CD8-positive, alpha-beta memory T cell (primary cell): ENCODE measurements at places on chromosomes 6 and 20.

DNA sequence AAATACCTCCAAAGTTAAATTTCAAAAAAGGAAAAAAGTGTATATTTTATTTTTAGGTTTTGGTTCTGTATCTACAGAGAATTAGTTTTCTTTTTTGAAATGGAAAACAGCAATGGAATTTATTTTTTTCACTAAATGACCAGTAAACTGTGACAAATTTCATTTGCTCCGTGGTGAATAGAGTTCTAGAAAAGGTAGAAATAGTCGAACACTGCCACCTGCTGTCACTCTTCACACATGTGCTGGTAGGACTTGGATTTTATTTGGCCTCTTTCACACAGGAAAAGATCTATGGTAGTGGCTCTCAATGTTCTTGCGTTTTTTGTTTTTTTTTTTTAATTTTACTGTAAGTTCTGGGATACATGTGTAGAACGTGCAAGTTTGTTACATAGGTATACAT, 312.5 kb downstream of the EYA4 start:
- DNase-seq: no peak

GRCh38 chr20:37741055-37741454, 47.2 kb downstream of the CTNNBL1 start:
- DNase-seq: no peak

DNA sequence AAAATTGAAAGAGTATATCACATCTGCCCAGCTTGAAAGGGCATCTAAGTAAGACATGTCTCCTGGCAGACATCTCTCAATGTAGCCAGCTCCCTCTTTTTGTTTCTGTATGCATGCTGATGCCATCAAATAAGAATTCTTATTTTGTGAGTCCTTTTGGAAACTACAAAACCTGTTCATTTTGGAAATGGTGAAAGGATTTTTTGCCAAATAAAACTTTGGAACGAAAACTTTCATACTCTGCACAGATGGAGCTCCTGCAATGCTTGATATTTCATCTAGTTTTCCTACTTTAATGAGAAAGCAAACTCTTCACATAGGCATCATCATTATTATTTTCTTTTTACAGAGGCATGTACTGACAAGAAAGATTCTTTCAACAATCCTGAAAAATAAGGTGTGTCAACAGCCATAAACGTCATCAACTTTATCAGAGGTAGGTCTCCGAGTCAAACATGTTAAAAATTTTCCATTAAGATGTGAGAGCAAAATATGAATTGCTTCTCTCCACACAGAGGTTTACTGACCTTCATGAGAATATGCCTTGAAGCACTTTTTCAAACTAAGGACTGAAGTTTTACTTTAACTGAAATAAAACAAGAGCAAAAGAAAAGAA, 26.2 kb upstream of the CMTR1 start:
- DNase-seq: no peak

DNA sequence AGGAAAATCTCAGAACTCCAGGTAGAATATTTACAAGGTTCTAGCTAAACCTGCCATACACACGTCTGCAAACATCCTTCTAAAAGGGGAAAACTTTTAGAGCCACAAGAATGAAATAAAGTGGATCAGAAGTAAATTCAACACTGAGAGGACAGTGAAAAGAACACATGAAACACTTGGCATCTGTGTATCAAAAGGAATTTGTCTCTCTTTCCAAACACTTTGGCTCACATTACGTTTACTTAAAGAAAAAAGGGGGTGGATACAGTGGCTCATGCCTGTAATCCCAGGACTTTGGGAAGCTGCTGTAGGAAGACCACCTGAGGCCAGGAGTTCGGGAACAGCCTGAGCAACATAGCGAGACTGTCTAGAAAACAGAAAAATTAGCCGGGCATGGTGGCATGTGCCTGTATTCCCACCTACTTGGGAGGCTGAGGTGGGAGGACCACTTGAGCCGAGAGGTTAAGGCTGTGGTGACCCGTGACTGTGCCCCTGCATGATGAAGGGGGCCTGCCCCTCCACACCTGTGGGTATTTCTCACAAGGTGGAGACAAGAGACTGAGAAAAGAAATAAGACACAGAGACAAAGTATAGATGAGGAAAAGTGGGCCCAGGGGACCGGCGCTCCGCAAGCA, 35.4 kb downstream of the NINL start:
- no peak for DNase-seq

DNA sequence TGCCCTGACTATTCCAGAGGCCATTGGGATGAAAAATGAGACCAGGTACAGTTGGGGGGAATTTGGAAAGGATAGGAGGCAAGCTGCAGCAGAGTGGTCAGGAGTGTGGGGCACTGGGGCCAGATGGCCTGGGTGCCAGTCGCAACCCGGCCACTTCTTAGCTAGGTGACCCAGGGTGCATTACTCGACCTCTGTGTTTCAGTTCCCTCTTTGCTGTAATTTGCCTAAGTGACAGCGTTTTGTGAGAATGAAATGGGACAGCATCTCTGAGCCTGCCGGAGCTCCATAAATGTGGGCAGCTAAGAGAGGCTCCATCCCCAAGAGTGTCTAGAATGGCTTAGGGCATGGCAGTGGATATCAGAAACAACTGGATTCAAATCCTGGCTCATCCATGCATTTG, 13.9 kb downstream of the LRFN2 start:
- DNase-seq: no peak

GRCh38 chr6:88168362-88168761, 2.2 kb upstream of the CNR1 start:
- no peak for DNase-seq
